ENCODE measurements at places on chromosomes 13 and 19. TPM values are rescaled to one million over a fixed set of nuclear protein-coding genes. Genes with fewer than 3 reads are reported as not detected.

GRCh38 chr13:22092791-22093560 is 422.1 kb downstream of the FGF9 start:
- no peaks in the 10 kb centered on the region for H3K4me1 ChIP-seq
- H3K27ac ChIP-seq, result no peak overlapping the region
- no peak overlapping the region for H3K4me3 ChIP-seq
- no peaks in the 10 kb centered on the region for H3K27me3 ChIP-seq
- DNase-seq, result no peak

- H3K4me1 ChIP-seq, result peaks cover 23% of the 10 kb centered on the region
- DNase-seq, result no peak
- no peak overlapping the region for H3K27ac ChIP-seq
These were observed 2.8 kb downstream of the DNAJC3 start for GRCh38 chr13:95679722-95680121.

DNA sequence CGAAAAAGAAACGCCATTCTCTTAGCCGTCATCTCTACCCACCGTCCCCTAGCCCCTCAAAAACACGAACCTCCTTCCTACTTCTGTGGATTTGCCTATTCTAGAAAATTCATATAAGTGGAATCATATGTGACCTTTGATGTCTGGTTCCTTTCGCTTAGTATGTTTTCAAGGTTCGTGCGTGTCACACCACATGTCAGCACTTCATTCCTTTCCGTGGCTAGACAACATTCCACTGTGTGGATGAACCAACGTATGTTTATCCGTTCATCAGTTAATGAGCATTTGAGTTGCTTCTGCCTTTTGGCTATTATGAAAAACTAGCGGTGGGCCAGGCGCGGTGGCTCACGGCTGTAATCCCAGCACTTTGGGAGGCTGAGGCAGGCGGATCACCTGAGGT is 14.0 kb upstream of the PPP1R12C start:
- no peak for DNase-seq
- no peaks in the 10 kb centered on the region for H3K36me3 ChIP-seq
- no peak overlapping the region for H3K4me3 ChIP-seq
- no peaks in the 10 kb centered on the region for H3K4me1 ChIP-seq

DNA sequence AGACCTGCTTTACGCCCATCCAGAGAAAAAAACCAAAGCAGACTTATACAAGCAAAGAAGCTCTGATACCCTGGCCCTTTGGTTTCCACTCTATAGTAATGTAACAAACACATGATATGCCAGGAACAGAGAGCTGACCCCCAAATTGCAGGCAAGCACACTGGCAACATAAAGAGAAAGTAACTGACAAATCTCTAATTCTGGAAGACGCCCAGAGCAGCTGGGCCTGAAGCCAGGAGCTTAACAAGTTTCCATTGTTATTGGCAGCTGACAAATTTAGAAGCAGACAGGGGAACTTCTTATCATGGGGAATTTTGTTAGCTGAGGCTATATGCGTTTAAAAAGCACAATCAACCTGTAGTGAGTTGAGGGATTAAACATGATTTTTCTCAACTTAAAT is 158.0 kb downstream of the DLEU7 start:
- no peaks in the 10 kb centered on the region for H3K36me3 ChIP-seq
- no peak overlapping the region for H3K4me3 ChIP-seq
- peak overlapping the region; percentile 62 for H3K27ac ChIP-seq
- DNase-seq, result peak; percentile 58
- peaks cover 32% of the 10 kb centered on the region for H3K4me1 ChIP-seq
- H3K27me3 ChIP-seq, result no peaks in the 10 kb centered on the region

NANOS3 gene
- total RNA-seq, result not detected

KLK11 gene
- total RNA-seq, result not detected

SIGLECL1 gene
- not detected for total RNA-seq
